ENCODE measurements at places on chromosomes 3 and 15.
A peak's percentile ranks its signal among the peaks of the same experiment; 100 is the strongest.

DNA sequence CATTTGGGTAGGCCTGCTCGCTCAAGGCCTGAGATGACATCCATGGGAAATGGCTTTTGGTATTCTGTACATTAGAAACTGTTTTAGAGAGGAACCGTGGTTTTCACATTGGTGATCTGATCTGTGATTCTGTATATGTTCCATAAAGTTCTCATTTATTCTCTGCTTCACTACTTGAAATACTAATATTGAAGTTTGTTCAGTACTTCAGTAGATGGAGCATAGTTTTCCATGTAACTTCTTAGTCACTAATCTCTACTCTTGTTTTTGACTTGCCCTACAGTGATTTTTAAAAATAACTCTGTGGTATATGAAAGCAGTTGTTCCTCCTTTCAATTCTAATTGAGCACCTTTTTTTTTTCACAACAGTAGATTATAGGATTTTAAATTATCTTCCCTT is 66.5 kb downstream of the MBNL1 start:
- no peak for DNase-seq

GRCh38 chr3:131231710-131232389 is 149.7 kb upstream of the NUDT16 start:
- DNase-seq, result no peak

DNA sequence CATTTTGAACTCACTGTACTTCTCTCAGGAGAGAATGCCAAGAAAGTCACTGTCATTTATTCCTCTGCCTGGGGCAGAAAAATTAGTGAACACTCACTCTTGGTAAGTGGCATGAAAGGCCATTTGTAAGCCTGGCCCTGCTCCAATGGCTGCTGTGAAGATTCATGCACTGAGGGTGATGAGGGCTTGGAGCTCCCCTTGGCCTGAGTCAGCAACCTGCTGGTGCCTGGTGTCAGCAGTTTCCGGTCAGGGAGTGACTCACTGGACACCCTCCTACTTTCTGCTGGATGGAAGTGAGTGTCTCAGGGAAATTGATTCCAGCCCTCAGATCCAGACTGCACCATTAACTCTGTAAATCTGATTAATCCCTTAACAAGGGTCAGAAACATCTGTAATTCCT is 37.6 kb downstream of the TRA2B start:
- no peak for DNase-seq

DNA sequence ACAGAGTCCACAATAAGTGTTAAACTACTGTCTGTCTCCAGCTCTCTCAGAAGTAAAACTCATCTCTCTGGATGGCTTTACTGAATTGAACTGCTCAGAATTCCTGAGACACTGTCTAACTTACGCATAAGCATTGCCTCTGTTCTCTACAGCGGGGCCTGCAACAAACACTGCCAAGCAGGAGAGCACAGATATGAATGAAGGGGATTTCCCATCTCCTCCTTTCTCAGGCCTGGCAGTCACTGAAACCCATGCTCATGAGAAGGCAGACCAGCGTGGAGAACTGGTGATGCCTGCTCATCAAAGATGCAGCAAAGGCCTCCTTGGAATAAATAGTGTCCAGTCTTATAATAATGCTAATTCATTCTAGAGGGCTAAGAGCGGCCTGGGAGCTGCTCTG is 10.3 kb downstream of the RASGRP1 start:
- DNase-seq, result peak; percentile 38

DNA sequence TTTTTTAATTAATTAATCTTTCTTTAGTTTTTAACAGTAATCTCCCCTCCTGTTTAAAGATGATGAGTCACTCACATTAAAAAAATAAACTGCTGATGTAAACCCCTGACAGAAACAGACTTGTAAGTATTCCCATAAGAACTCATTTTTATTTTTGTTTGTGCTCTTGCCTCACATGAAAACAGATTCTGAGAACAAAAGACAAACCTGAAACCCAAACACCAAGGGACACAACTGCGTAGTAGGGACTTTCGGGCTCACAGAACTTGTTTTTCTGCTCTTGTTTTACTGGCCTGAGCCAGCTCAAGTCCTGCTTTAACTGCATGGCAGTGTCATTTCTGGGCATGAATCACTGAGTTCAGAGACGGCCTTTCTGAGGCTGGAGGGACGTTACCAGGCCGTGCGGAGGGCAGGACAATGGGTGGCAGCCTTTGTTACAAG is 600.8 kb downstream of the FOXP1 start:
- DNase-seq, result no peak

DNA sequence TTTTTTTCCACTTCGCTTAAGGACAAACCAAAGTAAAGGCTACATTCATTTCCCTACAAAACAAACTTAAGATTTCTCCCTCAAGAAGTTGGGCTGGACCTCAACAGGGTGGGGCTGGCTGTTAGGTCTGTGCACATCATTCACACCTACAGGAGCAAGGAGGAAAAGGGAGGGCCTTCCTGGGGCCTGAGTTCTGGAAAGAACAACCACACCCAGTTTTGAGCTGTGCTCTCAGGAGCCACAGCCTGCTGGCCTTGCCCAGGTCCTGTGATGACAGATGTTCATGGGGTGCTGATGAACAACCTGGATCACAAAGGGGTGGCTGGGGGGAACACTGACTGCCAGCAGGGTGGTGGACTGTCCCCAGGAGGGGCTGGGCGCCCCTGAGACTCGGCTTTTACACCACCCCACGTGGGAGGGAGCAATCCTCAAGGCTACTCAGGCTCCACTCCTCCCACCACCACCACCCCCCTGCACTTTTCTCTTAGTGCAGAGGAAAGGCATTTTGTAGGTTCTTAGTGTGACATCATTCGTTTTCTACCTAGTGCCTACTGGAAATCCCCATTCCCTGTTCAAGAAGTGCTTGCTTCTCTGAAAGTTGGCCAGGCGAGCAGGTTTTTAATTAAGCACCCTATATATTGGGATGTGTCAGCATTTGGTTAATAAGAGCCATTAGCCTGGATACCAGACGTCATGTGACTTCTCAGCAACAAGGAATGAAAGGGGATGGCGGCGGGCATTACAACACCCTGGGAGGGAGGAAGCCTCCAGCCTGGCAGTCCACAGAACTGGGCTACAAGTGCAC is 35.7 kb downstream of the CCNB2 start:
- DNase-seq, result no peak

DNA sequence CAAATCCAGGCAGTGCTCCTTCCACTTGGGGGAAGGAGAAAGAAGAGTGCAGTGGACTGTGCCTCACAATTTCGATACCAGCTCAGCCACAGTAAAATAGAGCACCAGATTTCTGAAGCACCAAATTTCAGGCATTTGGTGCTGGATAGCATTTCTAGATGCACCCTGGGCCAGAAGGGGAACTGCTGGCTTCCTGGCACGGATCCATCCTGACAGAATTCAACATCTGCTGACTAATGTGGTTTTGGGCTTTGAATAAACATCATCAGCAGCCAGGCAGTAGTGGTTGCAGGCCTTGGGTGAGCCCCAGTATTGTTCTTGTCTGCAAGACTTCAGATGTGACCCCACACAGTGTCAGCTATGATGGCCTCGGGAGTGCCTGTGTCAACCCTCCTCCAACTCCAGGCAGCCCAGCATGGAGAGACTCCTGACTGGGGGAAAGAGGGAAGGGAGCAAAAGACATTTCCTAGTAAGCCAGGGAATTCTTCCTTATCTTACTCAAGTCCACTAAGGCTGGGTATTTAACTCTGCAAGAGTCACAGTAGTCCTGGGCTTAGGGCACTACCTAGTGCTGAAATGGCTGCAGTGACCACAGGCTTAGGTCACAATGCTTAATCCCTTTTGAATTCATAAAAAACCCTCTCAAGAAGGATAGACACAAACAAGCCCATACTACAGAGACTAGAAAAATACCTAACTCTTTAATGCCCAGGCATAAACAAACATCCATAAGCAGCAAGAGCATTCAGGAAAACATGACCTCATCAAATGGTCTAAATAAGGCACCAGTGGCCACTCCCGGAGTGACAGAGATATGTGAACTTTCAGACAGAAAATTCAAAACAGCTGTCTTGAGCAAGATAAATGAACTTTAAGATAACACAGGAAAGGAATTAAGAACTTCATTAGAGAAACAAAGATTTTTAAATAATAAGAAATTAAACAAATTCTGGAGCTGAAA is 74.7 kb downstream of the SPATA16 start:
- no peak for DNase-seq

DNA sequence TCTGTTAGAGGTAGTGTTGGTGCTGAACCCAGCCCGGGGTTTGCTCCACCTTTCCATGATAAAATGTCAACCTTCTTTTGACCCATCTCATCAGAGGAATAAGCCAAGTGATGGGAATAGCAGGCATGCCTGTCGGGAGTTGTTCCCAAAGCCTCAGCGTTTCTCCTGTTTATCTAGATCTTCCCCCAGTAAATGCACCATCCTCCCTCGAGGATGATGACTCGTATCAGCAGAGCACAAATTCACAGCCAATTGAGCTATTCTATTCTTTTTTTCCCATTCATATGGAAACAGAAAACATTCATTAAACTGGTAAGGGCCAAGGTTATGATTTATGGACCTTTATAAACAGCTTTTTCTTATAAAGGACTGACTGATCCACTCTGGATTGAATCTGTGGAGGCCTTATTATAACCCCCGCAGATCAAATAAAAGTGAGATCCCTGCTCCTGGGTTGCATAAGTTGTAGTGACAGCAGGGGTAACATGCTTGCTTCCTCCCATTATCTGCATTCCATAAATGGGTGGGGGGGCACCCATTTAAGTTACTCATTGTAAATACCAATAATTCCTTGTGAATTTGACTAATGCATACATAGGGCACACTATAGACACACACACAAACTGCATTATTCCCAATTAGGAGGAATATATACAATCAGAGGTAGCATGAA is 207.3 kb downstream of the PLCL2 start:
- DNase-seq, result no peak

GRCh38 chr3:118526758-118527513 is 507.7 kb downstream of the IGSF11 start:
- DNase-seq, result no peak

DNA sequence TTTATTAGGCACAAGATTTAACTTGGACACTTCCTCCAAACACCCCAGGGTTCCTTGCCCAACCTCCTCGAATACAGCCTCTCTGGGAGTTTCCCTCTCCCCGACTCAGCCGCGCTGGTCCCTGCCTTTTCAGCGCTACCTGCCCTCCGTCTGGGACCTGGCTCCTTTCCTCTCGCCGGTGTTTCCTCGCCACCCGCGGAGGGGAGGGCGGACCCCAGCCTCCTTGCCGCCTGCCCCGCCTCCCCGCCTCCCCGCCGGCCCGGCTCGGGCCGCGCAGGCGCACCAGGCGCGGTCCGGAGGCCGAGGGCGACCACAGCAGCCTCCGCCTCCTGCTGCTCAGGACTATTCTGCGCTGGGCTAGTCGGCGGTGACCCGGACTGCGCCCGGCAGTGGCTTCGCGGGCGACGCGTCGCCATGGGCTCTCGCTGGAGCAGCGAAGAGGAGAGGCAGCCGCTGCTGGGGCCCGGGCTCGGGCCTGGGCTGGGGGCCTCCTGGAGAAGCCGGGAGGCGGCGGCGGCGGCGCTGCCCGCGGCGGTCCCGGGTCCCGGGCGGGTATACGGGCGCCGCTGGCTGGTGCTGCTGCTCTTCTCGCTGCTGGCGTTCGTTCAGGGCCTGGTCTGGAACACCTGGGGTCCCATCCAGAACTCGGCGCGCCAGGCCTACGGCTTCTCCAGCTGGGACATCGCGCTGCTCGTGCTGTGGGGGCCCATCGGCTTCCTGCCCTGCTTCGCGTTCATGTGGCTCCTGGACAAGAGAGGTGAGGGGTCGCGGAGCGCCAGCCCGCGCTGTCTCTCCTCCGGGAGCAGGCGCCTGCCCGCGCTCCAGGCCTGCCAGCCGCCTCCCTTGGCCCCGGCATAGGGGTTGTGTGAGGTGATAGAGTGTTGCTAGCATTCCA is at the start of gene SLC49A4:
SLC49A4 (plus strand) TSS at position 291 of the 895 bp plus-strand sequence; CDS start at position 415, 124 bp downstream.
- peak; percentile 76 for DNase-seq

- no peak for DNase-seq
Observed at GRCh38 chr3:32885283-32885901, 66.1 kb upstream of the CCR4 start.

DNA sequence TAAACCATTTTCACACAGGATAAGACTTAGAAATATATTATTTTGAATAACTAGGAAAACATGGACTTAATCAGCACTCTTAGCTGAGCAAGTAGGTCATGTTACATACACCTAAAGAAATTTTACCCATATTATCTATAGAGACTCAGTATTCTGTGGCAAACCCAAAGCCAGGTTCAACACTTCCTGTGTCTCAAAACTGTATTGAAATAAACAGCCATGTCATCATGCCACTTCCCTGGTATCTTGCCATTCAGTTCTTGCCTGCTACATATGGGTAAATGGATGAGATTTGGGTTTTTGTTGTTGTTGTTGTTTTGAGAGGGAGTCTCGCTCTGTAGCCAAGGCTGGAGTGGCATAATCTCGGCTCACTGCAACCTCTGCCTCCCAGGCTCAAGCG is 141.5 kb upstream of the PLXND1 start:
- DNase-seq, result no peak

GRCh38 chr3:34140616-34141015 is 342.2 kb downstream of the PDCD6IP start:
- no peak for DNase-seq

DNA sequence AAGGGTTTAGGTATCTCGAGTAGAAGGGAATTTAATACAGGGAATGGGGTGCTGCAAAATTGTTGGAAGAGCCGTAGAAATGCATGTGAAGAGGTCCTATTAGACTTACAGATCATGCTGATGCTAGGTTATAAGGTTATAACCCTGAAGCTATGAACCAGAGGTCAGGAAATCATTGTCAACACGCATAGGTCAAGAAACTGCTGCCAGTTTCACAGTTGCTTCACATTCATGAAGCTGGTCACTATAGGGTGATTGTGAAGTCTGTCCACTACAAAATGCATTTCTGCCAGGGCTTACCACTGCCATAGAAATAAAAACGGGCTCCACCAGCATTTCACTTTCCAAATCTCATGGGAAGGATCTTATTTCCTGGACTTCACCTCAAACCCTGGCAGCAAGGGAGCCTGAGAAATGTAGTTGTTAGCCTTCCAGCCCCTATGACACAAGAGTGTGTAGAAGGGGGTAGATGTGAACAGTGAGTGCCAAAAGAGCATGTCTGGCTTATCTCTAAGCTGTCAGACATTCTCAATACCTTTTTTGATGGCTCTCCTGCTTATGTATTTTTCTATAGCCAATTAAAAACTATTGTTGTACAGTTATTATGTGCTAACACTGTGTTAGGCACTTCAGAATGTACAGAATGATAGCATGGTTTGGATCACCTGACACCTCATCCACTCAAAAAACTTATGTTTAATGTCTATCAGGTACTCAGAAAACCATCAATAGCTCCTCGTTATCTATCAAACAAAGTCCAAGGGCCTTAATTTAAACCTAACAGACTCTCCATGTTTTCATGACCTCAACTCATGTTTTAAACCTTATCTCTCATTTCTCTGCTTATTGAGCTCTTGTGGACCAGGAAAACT is 148.3 kb upstream of the TSC22D2 start:
- DNase-seq, result no peak

- no peak for DNase-seq
Observed at GRCh38 chr3:105062853-105063252, 303.9 kb upstream of the ALCAM start.

DNA sequence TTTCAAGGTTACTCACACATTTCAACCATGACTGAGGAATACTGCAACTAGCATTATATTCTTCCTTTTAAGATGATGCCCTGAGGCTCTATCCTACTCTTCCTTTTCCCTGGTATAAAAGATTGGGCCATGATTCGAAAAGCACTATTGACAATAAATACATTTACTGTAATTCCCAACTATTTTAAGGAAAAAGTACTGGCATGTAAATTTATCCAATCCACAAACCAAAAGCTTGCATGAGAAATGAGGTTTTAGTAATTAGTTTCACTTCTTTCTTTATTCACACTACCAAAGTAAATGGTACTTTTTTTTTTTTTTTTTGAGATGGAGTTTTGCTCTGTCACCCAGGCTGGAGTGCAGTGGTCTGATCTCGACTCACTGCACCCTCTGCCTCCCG is 310.2 kb downstream of the LRRC3B start:
- no peak for DNase-seq

All from stimulated activated CD4-positive, alpha-beta T cell treated with anti-CD3 and anti-CD28 coated beads, Interleukin-2, amount 100 ng/mL, for 24 hours (primary cell).